8988T (cell line): ENCODE measurements at places on chromosomes 5 and 9.

- no peak for DNase-seq
Measured at GRCh38 chr5:39213447-39214207, 5.7 kb downstream of the FYB1 start.

- no peak for DNase-seq
Measured at GRCh38 chr5:89342106-89342876, 459.3 kb upstream of the MEF2C start.

DNA sequence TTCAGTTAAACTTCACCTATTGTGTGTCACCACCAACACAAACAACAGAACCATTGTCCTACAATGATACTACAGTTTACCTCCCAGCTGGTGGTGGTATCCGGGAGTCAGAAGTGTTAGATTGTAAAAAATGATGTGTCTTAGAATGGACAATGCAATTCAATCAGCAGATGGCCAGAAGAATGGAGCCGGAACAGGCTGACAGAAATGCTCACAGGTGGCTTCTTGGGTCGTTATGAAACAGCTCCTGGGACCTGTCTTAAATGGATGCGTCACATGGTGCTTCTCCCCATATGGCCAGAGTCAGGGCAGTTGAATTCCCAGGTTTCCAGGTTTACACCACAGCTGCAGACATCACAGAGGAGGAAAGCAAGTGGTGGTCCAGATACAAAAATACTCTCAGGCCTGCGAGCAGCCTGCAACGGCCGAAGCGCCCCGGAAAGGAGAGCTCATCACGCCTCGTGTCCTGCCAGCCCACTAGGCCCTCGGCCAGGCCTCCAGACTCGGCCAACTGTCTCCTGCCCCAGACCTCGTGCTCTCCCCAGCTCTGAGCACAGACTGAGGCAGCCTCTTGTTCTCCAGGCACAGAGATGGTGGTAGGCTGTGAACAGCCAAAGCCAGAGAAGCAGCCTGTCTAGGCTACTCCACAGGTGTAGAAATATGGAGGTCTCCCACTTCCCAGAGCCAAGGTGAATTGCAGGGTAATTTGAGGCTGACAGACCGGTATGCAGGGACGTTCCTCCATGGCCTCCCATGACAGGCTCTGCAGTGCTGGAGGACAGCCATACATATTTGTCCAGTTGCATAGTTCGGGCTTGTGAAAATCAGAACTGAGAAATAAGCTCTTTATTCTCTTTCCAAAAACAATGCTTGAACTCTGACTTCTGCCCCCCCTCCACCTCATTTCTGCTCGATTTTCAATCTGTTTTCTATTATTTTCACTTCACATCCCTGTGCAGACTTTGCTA lies 98.5 kb upstream of the SPATA31C2 start:
- DNase-seq, result no peak

DNA sequence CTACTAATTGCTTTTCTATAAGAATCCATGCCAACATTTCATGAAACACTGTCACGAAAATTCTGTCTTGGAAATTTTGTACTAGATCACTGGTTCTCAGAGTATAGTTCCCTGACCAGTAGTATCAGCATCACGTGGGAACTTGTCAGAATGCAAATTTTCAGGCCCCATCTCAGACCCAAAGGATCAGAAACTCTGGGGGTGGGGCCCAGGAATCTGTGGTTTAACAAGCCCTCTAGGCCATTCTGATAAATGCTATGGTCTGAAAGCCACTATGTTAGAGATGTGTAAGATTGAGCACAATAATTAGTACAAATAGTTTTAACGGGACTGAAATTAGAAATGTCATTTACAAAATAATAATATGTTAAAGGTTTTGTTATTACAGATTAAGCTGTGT lies 615.7 kb upstream of the ARRDC3 start:
- DNase-seq, result no peak

DNA sequence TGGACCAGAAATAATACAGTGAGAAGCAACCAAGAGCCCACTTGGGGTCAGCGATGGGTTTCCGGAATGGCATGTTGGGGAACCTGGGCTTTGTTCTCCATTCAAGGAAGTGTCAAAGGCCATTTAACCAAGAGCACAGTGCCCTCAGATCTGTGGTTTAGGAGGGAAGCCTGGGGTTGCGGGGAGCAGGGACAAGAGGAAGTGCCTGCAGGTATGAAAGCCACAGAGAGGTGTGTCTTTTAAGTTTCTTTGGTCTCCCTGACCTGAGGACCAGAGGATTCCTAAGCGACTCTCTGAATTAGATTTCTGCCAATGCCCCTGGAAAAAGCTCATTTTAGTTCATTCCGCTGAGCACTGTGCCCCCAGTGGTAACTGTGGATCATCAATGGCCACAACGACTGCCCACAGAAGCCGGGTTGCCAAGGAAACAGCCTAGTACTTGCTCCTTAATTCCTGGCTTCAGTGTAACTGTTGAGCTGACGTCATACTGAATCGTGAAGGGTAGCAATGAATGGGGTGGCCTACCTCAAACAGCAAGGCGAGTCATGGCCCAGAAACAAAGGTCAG lies 107.3 kb upstream of the SPIN1 start:
- no peak for DNase-seq

- DNase-seq, result no peak
Measured at GRCh38 chr5:133967698-133968203, 674 bp downstream of the C5orf15 start.

DNA sequence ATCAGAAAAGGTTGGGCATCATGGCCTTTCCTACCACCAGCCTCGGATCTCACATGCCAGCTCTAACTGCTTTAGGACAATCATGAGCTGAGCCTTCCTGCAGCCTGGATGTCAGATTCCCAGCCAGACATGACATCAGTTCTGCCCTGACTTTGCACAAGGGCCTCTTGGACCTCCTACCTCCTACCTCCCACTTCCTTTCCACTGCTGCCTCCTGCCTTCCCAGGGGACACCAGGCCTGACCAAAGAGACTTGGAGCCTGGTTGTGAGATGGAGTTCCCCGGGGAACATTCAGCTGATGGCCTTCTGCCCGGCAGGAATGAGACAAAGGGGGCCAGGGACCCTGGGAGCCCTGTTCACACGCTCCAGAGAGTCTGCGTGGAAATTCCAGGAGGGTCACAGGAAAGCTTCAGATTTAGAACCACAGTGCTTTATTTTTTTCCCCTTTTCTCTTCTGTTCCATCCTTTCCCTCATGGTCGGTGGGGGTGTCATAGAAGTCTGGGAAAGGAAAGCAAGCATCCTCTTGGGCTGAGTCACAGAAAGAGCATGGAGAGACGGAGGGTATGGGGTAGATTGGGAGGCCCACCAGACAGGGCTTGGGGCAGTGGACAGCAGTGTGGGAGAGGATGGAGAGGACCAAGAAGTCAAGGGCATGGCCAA lies 35.4 kb upstream of the IL17B start:
- DNase-seq, result no peak

GRCh38 chr9:69433968-69434367 lies 109.0 kb downstream of the ENTREP1 start:
- DNase-seq, result no peak

- no peak for DNase-seq
Measured at GRCh38 chr5:91469517-91470165, 86.5 kb upstream of the ARRDC3 start.

DNA sequence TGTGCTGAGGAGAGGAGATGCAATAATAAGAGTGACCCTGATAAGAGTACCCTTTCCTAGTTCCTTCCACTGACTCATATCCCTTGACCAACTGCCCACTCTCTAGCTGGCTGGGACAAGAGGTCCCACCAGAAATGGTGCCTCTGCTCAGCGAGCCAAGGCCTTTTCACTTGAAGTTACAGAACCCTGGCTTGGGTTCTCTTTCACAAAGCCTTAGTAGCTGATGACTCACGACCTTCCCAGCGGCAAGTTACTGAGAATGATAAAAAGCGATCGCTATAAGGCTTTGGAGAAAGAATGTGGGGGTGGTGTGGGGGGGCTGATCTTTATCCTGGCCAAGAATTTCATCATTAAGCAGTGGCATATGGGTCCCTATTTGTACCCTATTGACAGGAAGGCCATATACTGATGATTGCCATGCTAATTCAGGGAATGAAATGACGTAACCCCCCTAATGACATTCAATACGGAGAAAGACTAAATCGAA lies 90.3 kb downstream of the FBXO38 start:
- DNase-seq, result no peak

- no peak for DNase-seq
Measured at GRCh38 chr9:97924386-97924785, 2.1 kb upstream of the TRMO start.

- DNase-seq, result no peak
Measured at GRCh38 chr5:24712947-24713346, 68.2 kb upstream of the CDH10 start.

- DNase-seq, result no peak
Measured at GRCh38 chr9:77455312-77455927, 192.7 kb downstream of the GNA14 start.

- no peak for DNase-seq
Measured at GRCh38 chr5:134561871-134562296, 36.4 kb downstream of the JADE2 start.

DNA sequence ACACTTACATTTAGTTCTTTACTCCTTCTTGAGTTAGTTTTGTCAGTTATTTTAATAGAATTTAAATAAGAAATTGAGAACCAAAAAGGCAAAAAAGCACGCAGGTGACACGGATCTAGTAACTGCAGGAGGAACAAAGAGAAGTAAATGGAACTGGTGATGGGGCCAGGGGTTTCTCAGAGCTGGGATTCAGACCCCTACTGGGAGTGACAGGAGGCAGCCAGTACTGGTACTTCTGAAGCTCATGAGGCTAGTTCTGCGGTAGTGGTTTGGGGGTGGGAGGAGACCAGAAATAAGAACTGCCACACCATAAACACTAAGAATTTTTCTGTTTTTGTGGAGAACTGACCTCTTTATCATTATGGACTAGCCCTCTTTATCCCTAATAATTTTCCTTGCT lies 48.2 kb downstream of the OXCT1 start:
- DNase-seq, result no peak

DNA sequence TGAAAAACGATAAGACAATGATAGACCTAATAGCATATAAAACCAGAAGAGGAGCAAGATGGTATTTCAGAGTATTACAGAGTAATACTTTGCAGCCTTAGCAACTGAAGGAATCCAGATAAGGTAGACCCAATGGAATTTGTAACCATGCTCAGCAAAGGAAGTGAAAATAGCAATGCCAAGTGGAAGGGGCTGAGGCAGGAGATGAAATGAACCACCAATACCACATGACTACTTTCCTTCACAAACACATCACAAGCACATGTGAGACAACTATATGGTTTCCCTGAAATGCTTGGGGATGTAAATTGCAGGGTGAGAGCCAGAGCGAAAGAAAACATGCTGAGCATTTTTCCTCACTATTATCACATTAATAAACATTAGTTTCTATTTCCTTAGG lies 79.8 kb upstream of the MELK start:
- no peak for DNase-seq

DNA sequence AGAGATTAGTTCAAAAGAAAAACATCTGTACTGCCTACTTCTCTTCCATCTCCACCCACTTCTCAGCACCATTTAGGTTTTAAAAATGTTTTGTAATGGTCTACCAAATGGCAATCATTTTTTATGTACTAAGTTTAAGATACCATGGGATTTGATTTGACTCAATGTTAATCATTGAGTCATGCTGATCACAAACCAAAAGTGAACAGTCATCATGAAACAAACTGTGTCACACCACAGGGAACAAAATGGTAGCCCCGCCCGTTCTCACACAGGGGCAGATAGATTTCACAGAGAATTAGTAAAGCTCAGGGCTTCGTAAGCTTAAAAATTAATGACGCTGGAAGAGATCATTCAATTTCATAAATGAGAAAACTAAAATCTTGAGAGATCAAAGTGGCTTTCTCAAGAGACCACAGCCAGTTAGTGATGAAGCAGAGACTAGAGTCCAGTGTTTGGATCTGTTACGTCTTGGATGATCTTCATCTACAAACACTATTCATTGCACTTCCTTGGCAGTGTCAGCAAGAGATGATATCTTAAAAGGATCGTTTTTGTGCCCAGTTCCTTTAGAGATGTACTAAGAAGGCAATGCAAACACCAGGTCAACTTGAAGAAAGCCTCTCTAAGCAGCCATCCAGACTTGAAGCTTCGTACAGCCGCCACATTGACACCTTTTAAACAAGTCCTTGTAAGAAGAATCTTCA lies 33.9 kb upstream of the TRIO start:
- no peak for DNase-seq
